ENCODE measurements at places on chromosomes 2 and 18.

DNA sequence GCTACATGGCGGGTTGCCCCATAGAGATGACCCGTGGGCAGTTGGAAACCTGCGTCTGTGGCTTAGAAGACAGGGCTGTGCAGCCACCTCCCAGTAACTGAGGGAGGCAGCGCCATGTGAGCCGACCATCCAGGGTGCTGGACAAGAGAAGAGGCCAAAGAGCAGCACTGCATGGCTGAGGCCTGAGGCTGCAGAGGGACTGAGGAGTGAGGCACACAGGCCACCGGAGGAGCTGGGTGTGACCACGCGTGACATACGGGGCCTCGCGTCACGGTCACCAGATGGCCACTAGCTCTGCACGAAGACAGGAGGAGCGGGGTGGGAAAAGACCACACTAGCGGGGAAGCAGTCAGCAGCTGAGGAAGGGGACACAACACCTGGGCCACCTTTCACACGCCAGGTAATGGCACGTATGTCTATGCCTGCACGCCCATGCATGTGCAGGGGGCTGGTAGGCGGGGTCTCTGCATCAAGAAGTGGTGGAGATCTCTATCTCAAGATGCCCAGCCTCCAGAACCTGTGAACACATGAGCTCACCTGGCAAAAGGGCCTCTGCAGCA is 61.4 kb downstream of the NDUFA10 start:
- no peak for DNase-seq

DNA sequence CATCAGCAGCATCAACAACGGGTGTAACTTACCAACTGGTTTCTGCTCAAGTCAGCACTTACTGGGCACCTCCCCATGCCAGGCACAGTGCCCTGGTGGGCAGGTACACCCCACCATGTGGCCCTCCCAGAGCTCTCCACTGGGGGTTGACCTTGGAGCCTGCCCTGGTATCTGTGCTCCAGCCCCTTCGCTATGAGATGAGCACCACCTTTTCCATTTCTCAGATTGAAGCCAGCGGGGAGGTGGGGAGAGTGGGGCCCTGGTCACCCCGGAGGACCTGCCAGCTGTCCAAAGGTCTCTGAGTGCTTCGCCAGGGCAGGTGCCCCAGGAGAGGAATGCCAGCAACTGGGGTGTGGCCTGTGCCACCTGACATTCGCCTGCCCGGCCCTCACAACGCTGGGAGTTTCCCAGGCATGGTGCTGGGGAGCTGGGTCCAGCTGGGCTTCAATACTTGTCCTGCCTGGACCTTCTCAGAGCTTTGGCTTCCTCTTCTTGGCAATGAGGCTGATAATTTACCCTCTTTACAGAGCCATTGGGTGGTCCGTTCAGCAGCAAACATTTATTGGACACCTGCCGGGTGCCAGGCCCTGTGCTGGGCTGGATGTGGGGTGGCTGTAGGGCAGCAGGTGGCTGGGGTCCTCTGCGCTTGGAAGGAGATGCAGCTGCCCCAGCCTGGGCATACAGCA is 5.9 kb upstream of the ZAP70 start:
- no peak for DNase-seq

DNA sequence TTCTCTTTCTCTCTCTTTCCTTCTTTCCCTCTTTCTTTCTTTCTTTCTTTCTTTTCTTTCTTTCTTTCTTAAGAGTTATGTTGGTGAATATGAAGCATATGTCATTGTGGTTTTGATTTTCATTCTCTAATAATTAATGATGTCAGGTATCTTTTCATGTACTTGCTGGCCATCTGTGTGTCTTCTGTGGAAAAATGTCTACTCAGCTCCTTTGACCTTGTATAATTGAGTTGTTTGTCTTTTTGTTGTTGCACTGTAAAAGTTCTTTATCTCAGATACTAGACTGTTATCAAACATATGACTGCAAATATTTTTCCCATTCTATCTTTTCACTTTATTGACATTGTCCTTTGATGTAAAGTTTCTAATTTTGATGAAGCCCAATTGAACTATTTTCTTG is 645.1 kb downstream of the CNTNAP5 start:
- no peak for DNase-seq

GRCh38 chr2:169818241-169818640 is 6.5 kb downstream of the METTL5 start:
- DNase-seq, result no peak

DNA sequence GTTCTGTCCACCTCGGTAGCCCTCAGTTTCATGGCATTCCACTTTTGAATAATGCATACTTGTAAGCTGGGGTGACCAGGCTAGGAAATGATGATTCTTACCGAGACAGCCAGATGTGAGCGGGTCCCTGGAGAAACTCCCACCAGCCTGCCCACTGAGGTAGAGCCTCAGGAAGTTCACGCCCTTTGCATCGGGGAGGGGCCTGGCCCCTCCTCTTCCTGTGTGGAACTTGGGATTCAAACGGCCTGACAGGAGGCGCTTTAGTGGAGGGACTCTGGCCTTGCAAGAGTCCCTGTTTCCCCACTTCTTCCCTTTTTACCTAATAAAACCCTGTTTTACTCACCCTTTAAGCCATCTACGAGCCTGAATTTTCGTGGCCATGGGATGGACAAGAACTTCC is 44.6 kb downstream of the MRO start:
- no peak for DNase-seq

- DNase-seq, result no peak
Measured at GRCh38 chr2:44884231-44884630, 57.3 kb upstream of the SIX3 start.

DNA sequence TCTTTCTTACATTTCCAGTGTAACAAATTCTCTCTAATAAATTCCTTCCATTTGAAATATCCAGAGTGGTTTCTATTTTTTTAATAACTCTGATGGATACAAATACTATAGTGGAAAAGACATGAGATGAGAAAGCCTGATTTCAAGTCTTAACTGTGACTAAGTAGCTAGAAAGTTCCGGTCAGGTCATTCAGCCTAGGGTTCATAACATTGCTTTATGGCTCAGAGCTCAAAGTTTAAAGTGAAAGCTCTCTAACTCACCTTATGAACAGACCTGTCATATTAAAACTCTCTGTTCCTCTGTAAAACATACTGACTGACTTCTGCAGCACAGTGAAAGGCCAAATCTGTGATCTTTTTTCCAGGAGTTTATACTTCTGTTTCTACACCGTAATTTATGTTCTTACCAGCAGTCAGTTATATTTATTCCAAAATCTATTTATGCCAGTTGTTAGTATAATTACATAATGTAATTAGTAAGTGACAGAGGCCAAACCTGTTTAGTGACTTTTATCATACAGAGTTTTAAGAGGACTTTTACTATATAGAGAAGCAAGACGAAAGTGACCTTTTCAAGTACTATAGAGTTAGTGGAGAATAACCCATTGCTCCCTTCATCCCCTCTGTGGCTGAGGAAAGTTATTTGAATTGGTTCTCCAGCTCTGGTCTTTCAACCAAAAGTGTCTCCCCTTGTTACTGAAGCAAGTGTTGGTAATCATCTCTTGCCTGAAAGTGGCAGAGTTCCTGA is 118.8 kb upstream of the PDE1A start:
- DNase-seq, result no peak

- no peak for DNase-seq
Measured at GRCh38 chr2:9244985-9245544, 38.5 kb downstream of the ASAP2 start.

DNA sequence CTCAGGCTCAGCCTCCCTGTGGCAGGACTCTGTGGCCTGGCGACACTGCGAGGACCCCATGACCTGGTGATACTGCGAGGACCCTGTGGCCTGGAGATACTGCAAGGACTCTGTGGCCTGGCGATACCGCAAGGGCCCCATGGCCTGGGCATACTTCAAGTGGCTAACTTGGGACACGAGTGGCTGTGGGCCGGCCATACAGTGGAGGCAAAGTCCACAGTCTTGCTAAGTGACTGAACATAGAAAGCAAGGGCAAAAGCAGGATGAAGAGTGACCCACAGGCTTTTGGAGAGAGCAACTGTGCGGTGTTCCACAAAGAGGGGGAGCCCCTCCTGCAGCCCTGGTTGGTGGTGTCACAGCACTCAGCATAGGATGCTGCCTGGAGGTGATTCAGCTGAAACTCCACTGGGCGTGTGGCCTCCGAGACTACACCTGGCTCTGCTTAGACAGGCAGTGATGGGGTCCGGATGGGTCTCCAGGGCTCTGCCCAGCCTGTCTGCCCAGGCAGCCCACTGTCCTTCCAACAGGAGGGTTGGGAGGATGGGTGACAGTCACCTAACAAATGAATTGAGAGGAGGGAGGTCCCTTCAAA is 691.0 kb upstream of the HS6ST1 start:
- DNase-seq, result no peak

GRCh38 chr2:240637116-240637900 is 12.0 kb downstream of the GPR35 start:
- DNase-seq, result no peak

DNA sequence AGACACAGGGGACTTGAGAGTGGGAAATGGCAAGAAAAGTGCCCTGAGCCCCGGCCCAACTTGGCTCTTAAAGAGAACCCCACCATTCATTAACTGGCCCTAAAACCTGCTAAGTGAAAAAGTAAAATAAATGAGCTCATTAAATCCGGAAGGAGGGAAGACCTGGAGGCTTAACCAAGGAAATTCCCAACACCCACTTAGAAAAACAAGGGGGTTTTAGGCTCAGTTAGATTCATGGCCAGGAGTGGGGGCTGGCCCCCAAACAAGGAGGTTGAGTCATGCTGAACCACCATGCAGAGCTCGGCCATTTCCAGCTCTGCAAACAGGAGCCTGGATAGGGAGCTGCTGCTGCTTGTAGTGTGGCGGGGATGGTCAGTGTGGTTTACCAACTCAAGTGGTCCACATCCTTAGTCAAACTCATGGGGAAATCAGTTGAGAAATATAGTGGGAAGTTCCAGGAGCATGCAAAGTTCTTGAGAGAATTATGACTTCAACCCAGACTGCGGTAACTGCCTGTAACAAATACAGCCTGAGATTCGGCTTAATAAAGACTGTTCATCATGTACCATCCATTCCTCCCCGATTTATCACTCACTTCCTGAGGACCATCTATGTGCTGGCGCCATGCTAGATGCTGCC is 39.7 kb upstream of the MRPL19 start:
- no peak for DNase-seq

- DNase-seq, result no peak
Measured at GRCh38 chr2:144396318-144396717, 123.6 kb downstream of the ZEB2 start.

GRCh38 chr18:53944721-53945120 is 279.7 kb downstream of the MBD2 start:
- no peak for DNase-seq
